ENCODE measurements at places on chromosomes 1 and 21. TPM values are rescaled to one million over a fixed set of nuclear protein-coding genes. Genes with fewer than 3 reads are reported as not detected.
A peak's percentile ranks its signal among the peaks of the same experiment; 100 is the strongest.

THEM5 gene
- not detected for polyA plus RNA-seq

TRIM58 gene
- polyA plus RNA-seq, result 0.19 TPM

PHTF1 gene
- 8.2 TPM for polyA plus RNA-seq

DNA sequence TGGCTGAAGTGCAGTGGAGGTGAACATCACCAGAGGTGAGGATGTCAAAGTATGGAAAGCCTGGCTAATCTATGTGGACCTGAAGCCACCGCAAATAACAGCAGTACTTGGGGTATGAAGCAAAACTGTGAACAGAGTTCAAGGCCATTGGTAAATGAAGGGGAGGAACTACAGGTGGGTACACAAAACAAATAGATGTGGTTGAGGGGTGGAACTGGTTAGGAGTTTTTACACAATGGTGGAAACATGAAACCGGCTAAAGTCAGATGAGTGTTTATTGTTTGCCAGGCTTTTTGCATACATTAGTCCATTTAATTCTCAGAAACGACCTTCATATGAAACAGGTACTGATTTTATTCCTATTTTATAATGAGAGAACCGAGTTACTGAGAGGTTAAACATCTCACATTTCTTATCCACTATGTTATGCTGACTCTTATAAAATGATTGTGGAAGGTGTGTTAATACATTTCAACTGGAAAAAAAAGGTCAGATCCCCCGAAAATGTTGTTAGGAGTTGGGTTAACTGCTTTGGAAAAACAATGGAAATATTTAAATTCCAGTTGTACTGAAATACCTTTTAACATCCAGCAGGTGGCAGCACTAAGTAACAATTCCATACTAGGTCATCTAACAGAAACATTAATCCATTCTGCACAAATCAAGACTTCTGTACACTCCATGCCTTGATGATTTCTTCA, 44.3 kb upstream of the GTF2B start:
- no peak for DNase-seq

- DNase-seq, result no peak
Measured at GRCh38 chr1:236156512-236157208, 14.3 kb downstream of the GPR137B start.

DNA sequence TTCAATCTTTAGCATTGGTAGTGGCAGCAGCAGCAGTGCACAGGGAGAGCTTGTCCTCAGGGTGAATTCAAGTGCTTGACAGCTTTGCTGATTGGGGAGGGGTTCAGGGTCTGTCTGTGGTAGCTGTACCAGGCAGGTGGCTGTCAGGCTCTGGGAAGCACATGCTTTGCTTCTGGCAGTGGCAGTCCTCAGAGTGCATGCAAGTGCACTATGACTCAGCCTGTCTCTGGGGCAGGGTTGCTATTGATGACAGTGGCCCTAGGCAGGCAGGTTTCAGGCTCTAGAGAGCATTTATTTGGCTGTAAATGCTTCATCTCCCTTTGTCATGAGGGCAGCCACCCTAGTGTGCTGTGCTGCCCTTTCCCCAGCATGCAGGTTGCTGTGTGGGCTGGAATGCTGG, 251.9 kb upstream of the LRRC7 start:
- DNase-seq, result no peak

GRCh38 chr1:32426489-32427255, 32.4 kb upstream of the BSDC1 start:
- DNase-seq, result peak; percentile 81

Measured in stomach (tissue), 19 donors.